Kidney (tissue), 22 donors: ENCODE measurements at places on chromosomes 4 and X. TPM values are rescaled to one million over a fixed set of nuclear protein-coding genes. Genes with fewer than 3 reads are reported as not detected.

Gene CSN1S1
- not detected for total RNA-seq

DNA sequence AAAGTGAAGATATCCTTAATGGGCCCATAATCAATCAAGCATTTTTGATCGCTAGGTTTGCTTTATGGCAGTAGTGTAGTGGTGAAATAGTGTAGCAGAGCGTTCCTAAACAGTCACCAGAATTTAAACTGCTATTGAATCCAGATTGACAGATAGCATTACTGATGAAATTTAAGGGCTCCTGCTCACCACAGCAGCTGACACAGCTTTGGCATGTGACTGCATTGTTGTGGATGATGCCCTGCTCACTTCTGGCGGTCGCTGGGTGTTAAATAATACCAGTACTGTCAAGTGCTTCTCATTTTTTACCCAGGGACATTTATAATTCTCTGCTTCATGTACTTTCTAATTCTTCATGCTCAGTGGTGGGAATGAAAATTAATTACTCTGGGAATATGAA, 102.0 kb upstream of the ARHGAP24 start:
- no peaks in the 10 kb centered on the region for H3K27me3 ChIP-seq
- no peaks in the 10 kb centered on the region for H3K4me1 ChIP-seq
- H3K36me3 ChIP-seq, result no peaks in the 10 kb centered on the region
- DNase-seq, result no peak

DNA sequence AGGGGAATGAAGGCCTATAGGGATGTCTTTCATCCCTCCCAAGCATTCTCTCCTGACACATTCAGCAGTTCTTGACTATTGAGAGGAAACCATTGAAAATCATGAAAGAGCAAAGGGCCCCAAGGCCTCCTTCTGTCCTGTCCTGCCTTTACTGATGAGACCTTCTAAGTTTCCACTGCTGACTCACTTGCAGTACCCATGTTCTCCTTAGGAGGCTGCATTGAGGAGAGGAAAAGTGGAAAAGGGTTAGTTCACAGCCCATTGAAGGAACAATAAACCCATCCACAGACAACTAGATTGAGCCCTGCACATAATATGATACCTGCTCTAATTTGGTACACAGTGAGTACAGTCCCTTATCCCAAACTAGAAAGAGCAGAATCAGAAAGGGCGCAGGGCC, 115.1 kb upstream of the PNPLA4 start:
- H3K36me3 ChIP-seq, result no peaks in the 10 kb centered on the region
- no peak overlapping the region for H3K27ac ChIP-seq
- H3K27me3 ChIP-seq, result peaks cover 2% of the 10 kb centered on the region
- H3K4me1 ChIP-seq, result no peaks in the 10 kb centered on the region

- H3K4me3 ChIP-seq, result peak overlapping the region; percentile 29
- H3K36me3 ChIP-seq, result no peaks in the 10 kb centered on the region
- no peaks in the 10 kb centered on the region for H3K27me3 ChIP-seq
- H3K27ac ChIP-seq, result no peak overlapping the region
Observed at GRCh38 chr4:153115322-153116290, 88.6 kb upstream of the TRIM2 start.

GRCh38 chrX:47649781-47650163, 591 bp downstream of the ELK1 start:
- H3K4me1 ChIP-seq, result peaks cover 11% of the 10 kb centered on the region
- no peak for DNase-seq
- H3K27ac ChIP-seq, result no peak overlapping the region
- no peaks in the 10 kb centered on the region for H3K27me3 ChIP-seq
- no peaks in the 10 kb centered on the region for H3K36me3 ChIP-seq
- peak overlapping the region; percentile 84 for H3K4me3 ChIP-seq
